ENCODE measurements at places on chromosomes 11 and 22.

DNA sequence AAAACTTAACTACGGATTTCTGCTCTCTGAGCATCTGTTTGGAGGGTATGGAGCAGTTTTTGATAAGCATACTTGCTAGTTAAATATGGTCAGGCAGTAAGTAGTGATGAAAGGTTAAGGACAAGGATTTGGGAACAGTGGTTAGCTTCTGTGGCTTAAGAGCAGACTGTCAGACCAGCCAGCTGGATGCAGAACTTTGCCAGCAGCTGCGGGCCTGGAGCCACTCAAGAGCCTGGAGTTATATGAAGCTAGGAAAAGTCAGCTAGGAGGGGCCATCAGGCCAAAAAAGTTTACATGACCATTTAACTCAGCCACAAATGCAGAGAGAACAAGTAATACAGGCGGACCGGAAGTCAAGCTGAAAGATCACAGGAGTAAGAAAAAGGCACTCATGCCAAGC lies 1817.7 kb downstream of the LRRC4C start:
- DNase-seq, result no peak

DNA sequence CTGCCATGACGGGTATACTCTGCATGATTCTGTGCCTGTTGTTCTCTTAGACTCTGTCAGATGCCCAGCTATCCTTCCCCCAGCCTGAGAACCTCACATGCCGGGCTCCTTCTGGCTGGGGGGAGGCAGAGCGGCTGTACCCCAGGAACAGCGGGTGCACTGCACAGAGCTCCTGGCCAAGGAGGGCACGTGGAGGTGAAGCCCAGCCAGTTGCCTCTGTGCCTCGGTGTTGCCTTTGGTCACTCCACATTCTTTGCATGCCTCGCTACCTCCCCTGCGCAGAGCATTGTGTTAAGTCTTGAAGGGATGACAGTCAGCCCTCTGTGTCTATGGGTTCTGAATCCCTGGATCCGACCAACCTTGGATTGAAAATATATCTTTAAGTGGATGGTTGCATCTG lies 77.7 kb downstream of the FEZ1 start:
- no peak for DNase-seq

DNA sequence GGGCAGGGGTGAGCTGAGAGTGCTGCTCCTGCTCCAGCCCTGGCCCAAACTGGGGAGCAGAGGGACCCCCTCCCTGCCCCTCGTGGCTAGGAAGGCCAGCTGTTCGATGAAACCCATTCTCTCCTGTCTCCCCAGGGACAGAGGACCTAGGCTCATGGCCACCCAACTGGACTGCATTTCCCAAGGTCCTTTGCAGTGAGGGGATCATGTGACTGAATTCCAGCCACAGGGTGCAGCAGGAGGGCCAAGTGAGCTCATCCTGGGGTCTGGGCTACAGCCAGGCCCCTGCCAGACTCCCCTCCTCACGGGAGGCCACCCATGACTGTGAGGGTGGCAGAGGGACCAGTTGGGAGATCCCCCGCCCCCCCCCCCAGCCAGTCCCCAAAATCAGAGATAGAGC lies 777.6 kb downstream of the TBC1D22A start:
- no peak for DNase-seq

DNA sequence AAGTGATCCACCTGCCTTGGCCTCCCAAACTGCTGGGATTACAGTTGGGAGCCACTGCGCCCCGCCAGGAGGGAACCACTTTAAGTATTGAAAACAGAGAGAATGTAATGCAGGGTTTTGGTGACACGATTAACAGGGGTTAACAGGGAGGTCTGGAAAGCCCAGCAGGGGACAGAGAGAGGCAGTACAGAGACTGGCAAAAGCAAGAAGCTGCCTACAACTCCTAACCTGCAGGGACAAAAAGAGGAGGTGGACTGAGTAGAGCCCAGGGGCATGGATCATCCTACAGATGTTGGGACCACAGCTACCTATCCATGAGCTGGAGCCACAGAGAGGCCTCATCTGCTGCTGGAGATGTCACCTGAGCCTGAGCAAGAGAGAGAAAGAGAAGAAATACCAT lies 1.7 kb upstream of the SPINDOC start:
- DNase-seq, result no peak

GRCh38 chr11:114586797-114587196 lies 8.8 kb downstream of the NXPE4 start:
- DNase-seq, result no peak

GRCh38 chr22:42803389-42803788 lies 53.7 kb downstream of the ARFGAP3 start:
- DNase-seq, result no peak

DNA sequence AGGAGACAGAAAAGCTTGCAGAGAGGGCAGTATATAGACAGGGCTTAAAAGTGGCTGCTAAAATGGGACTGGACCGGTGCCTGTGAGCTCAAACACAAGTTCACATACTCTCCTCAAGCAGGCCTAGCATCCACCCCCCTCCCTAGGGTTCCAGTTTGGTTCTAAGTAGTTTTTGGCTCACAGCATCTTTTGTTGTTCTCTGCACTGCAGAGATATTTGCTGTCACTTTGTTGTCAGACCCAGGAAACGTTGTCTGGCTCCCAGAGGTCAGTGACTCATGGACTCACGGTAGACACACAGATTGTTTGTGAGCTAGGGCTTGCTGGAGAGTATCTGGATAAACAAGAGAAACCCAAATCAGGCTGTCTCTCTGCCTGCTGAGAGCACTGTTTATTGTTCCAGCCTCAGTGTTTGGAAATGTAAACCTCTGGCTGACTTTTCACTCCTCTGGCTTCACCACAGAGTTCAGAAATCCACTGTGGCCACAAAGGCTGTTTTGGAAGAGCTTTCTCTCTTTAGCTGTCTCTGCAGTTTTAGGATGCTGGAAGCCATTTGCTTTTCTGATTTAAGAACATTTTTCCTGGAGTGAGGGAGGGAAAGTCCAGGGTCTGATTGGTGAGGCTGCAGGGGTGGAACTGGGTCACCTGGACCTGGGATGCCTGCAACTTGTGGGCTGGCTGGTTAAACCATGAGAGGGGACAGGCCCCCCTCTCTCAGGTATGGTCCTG lies 303.7 kb upstream of the PLET1 start:
- peak; percentile 7 for DNase-seq

DNA sequence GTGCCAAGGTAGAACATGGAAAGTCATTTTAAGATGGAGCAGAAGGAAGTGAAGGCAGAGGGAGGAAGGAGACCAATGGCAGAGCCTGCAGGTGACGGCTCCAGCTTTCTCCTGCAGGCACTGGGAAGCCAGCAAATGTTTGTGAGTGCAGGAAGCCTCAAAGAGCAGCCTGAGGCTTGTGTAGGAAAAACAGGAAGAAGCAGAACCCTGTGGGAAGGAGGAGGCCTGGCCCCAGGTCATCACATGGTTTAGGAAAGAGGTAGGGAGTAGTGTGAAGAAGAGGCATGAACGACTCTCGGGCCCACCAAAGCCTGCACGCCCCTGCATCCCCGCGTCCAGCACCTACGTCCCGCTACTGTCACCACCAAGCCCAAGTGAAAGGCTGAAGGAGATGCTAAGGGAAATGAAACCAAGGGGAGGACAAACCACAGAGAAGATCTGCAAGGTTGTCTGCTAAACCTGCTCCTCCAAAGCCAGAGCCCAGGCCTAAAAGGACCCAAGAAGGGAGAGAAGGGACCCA lies 151.5 kb downstream of the CHST1 start:
- DNase-seq, result no peak

- no peak for DNase-seq
Measured at GRCh38 chr11:66938582-66939135, 19.5 kb downstream of the PC start.

Data from NCI-H510A treated with DMSO at 0.1 percent for 48 hours (cell line).